ENCODE measurements at places on chromosomes 2 and 18. TPM values are rescaled to one million over a fixed set of nuclear protein-coding genes. Genes with fewer than 3 reads are reported as not detected.

The ANKRD62 gene
- total RNA-seq = not detected

The TANC1 gene
- 19.3 TPM for total RNA-seq

The CRYGA gene
- total RNA-seq = not detected

The CHPF gene
- total RNA-seq = 69.0 TPM

The ARHGAP25 gene
- 0.51 TPM for total RNA-seq

The MC5R gene
- total RNA-seq = not detected

The SULT1C2 gene
- 1.0 TPM for total RNA-seq

DNA sequence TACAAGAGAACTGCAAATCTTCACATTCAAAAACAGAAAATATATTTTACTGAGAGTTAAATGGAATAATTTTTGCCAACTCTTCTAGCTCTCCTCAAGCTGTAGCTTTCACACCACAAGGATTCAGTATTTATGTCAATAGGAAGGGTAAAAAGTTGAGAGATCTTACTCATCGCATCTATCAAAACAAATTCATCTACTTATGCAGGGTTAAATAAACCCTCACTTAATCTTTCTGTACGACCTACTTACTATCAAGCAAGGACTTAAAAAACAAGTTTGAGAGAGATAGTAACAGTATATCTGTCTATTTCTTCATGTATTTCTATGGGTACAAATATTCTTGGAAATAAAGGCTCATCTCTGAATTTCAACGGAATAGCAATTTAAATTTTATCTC lies 35.5 kb downstream of the SIGLEC15 start:
- no peak for DNase-seq

- DNase-seq = no peak
Observed at GRCh38 chr2:136997557-136997956, 232.2 kb downstream of the THSD7B start.

- no peak for DNase-seq
Observed at GRCh38 chr2:162226836-162227235, 16.4 kb downstream of the FAP start.

GRCh38 chr18:75728621-75729020 lies 301.1 kb upstream of the SMIM21 start:
- no peak for DNase-seq

DNA sequence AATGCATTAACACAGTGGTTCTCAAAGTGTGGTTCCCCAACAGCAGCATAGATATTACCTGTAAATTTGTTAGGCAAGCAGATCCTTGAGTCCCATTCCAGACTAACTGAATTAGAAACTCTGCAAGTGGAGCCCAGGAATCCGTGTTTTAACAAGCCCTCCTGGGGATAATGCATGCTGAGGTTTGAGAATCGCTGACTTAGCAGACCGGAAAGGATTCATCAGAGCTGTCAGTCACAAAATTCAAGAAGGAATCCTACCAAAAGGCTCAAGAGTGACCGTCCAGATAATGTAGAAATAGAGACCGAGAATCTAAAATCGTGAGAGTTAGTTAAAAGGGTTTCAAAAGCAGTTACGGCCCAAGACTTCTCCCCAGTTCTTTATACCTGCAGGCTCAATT lies 66.9 kb downstream of the LOXHD1 start:
- DNase-seq = no peak

DNA sequence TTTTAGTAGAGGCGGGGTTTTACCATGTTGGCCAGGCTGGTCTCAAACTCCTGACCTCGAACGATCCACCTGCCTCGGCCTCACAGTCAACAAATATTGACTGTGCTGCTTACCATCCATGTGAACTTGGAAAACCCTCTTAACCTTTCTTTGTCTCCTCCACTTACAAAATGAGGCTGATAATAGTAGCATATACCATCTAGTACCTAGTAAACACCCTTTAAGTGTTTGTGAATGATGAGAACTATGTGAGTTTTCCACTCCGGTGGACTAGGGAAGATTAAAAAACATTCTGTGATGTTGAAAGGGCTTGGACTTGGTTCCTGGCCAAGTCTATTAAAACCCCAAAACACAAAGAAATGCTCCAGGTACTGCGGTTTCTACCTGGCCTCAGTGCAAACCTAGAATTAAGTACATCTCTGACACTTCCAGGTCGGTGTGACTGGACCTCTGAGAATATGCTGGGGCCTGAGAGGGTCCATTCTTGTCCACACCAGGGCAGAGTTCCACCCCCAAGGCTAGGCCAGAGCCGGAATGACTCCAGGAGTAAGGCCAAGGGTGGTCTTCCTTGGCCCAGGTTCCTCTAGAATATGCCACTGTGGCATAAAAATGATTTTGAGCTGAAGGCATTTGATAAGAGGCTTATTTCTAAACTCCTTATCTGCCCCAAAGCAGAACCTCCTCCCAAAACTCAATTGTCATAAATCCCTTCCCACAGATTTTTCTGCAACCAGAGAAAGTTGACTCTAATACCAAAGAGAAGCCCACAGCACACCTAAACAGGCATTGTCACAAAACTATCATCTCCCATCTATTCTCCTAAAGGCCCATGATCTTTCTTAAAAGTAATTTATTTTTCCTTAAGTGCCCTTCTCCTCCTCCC lies 217.5 kb downstream of the TGIF1 start:
- no peak for DNase-seq

DNA sequence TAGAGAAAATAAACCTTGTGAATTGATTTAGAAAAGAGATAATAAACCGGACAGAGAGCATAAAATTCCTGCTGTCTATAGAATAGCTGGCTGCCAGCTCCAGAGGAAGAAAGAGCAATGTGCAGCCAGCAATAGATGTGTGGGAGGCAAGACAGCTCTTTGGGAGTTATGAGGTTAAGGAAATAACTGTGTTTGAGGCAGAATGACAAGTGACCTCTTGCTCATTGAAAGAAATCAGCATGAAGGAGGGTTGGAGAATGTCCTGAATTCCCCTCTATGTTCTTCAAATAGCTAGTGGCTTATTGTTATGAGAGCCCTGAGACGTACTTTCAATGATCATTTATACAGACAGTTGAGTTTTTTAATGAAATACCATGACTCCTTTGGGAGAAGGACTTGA lies 1009.9 kb upstream of the NXPH2 start:
- DNase-seq = no peak

GRCh38 chr18:52462853-52463252 lies 122.9 kb downstream of the DCC start:
- DNase-seq = no peak

GRCh38 chr2:232008907-232009638 lies 47.6 kb downstream of the DIS3L2 start:
- no peak for DNase-seq

GRCh38 chr2:109382951-109383350 lies 230.8 kb downstream of the SEPTIN10 start:
- DNase-seq = peak; percentile 63

DNA sequence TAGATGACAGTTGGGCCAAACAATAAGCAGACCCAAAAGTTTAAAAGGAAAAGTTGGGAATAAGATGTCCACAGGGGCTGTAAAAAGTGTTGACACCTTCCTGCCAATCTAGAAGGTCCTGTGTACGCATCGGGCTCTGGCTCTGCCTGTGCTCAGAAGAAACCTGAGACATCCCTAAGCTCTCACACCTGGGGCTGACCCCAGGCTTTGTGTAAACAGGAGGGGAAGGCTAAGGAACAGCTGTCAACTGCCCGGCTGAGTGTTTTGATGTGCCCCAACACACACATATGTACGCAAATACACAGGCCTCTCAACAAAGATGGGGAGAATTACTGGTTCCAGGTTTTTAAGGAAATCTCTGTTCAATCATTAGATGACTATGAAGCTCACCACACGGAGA lies 59.5 kb downstream of the TMEM131 start:
- peak; percentile 23 for DNase-seq

Measured in Daoy (cell line).